ENCODE measurements at places on chromosomes 5 and 9. TPM values are rescaled to one million over a fixed set of nuclear protein-coding genes. Genes with fewer than 3 reads are reported as not detected.

GRCh38 chr5:142815469-142815868 lies 45.3 kb downstream of the ARHGAP26 start:
- no peaks in the 10 kb centered on the region for H3K27me3 ChIP-seq
- H3K36me3 ChIP-seq, result no peaks in the 10 kb centered on the region
- peaks cover 13% of the 10 kb centered on the region for H3K4me1 ChIP-seq
- no peak overlapping the region for H3K4me3 ChIP-seq

The SLCO4C1 gene
- 1.2 TPM for total RNA-seq

DNA sequence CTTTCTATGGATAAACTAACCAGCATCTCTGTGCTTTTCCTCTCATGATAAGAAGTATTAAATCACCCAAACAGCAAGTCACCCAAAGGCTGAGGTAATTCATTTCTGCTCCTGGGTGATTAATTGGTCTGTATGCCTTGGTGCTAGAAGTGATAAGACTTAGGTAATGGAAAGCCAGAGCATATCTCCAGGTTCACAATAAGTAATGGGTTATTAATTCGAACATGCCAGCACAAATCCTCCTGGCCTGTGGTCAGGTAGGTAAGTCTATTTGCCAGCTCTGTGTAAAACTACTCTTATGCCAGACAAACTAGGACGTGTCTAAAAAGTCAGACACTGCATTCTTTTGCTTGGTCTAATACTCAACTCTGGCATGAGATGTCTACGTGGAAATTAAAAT lies 11.2 kb upstream of the ENC1 start:
- no peaks in the 10 kb centered on the region for H3K36me3 ChIP-seq
- peaks cover 58% of the 10 kb centered on the region for H3K4me1 ChIP-seq
- no peaks in the 10 kb centered on the region for H3K27me3 ChIP-seq
- H3K4me3 ChIP-seq, result no peak overlapping the region
- H3K27ac ChIP-seq, result no peak overlapping the region

GRCh38 chr9:135976944-135977343 lies 15.8 kb upstream of the UBAC1 start:
- DNase-seq, result no peak
- H3K27me3 ChIP-seq, result peaks cover 36% of the 10 kb centered on the region
- H3K4me3 ChIP-seq, result no peak overlapping the region
- H3K27ac ChIP-seq, result no peak overlapping the region

The ARL14EPL gene
- 0.25 TPM for total RNA-seq

DNA sequence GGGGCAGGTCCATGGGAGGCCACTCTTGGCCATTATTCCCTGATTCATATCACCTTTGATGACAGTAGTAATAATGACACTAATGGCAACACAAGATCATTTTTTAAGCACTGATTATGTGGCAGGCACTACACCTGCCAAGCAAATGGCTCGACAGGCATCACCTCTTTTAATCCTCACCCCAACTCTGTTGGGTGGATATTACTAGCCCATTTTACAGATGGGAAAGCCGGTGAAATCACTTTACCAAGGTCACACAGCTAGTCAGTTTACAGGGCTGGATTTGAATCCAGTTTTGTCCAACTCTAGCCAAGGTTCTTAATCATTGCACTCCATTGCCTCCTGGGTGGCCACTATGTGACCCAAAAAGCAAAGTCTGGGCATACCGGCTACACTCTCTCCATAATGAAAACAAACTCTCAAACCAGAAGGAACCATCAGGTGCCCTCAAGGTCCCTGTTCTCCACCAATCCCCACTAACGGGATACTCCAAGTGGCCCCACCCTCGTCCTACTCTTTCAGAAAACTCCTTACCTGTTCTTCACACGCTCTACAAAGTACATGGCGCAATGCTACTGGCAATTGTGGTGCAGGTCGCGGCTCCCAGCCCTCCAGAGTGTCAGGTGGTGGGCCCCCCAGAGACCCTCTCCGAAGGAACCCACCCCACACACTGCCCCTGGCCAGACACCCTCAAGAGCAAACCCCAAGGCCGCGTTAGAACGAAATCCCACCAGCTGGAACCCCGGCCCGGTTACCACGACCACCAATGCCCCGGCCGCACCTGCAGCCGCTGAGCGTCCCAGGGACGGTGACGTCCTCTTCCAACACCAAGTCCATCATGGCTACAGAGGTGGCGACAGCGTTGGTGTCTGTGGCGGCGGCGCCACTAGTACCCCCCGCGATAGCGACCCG lies 572 bp downstream of the CDK5RAP2 start:
- H3K27me3 ChIP-seq, result no peaks in the 10 kb centered on the region
- no peak for DNase-seq
- H3K4me3 ChIP-seq, result peak overlapping the region; percentile 97
- H3K36me3 ChIP-seq, result peaks cover 5% of the 10 kb centered on the region
- peak overlapping the region; percentile 96 for H3K27ac ChIP-seq

DNA sequence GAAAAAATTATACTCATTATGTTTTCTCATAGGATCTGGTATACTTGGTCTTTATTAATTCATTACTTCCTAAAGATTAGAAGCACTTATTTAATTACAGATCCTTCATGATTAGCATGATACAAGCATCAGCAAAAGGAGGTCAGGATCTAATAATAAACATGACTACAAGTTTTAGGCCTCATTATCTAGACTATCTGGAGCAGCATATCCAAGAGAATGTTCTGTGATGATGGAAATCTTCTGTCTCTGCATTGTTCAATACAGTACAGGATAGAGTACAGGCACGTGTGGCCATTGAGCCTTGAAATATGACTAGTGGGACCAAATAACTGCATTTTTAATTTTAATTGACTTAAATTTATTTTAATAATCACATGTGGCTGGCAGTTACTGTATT lies 21.2 kb downstream of the SETX start:
- no peaks in the 10 kb centered on the region for H3K27me3 ChIP-seq
- H3K36me3 ChIP-seq, result peaks cover 74% of the 10 kb centered on the region
- H3K4me3 ChIP-seq, result no peak overlapping the region
- no peak for DNase-seq

The TRIM14 gene
- total RNA-seq, result 11.5 TPM

The CCDC112 gene
- 9.1 TPM for total RNA-seq

- no peak overlapping the region for H3K4me3 ChIP-seq
- H3K27ac ChIP-seq, result no peak overlapping the region
- peaks cover 18% of the 10 kb centered on the region for H3K36me3 ChIP-seq
- no peaks in the 10 kb centered on the region for H3K4me1 ChIP-seq
Observed at GRCh38 chr5:55338092-55338613, 30.4 kb downstream of the MTREX start.

- no peak overlapping the region for H3K4me3 ChIP-seq
- no peak for DNase-seq
- H3K27me3 ChIP-seq, result no peaks in the 10 kb centered on the region
- H3K36me3 ChIP-seq, result peaks cover 36% of the 10 kb centered on the region
Observed at GRCh38 chr5:160096178-160096577, 23.1 kb downstream of the PWWP2A start.

DNA sequence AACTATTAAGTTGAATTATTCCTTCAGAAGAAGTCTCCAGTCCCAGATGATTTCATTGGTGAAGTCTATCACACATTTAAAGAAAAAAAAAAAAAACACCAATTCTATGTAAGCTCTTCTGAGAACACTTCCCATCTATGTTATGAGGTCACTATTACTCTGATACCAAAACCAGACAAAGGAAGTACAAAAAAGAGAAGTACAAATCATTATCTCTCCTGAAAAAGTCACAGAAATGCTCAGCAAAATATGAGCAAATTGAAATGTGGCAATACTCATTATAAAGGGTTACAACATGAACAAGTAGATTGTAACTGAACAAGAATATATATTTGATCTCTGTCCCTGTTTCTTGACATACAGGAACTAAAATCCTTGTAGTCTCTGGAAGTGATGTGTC lies 280.4 kb downstream of the TLE1 start:
- H3K4me1 ChIP-seq, result peaks cover 20% of the 10 kb centered on the region
- DNase-seq, result no peak
- no peak overlapping the region for H3K27ac ChIP-seq
- no peaks in the 10 kb centered on the region for H3K27me3 ChIP-seq
- H3K36me3 ChIP-seq, result peaks cover 3% of the 10 kb centered on the region

The PCDHA4 gene
- total RNA-seq, result 20.9 TPM

The IFNK gene
- not detected for total RNA-seq

- peaks cover 4% of the 10 kb centered on the region for H3K27me3 ChIP-seq
- H3K4me1 ChIP-seq, result no peaks in the 10 kb centered on the region
- DNase-seq, result no peak
Observed at GRCh38 chr5:161703528-161703927, 18.0 kb downstream of the GABRA6 start.

- peaks cover 39% of the 10 kb centered on the region for H3K4me1 ChIP-seq
- H3K27ac ChIP-seq, result peak overlapping the region; percentile 99
- peak overlapping the region; percentile 98 for H3K4me3 ChIP-seq
- no peak for DNase-seq
Observed at GRCh38 chr9:92292338-92293074, 991 bp downstream of the IARS1 start.

- peak overlapping the region; percentile 95 for H3K27ac ChIP-seq
- no peak for DNase-seq
- no peaks in the 10 kb centered on the region for H3K36me3 ChIP-seq
- no peak overlapping the region for H3K4me3 ChIP-seq
Observed at GRCh38 chr9:128081056-128081455, 13.0 kb downstream of the SLC25A25 start.

DNA sequence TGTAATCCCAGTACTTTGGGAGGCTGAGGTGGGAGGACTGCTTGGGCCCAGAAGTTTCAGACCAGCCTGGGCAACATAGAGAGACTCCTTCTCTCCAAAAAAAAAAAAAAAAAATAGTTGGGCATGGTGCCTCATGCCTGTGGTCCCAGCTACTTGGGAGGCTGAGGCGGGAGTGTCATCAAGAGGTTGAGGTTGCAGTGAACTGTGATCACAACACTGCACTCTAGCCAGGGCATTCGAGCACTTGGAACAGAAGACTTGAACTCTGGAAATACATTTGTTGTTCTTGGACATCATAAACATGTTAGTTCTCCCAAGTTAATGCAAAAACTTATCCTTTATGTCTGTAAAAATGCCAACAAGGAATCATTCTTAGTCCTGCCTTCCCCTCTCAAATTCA lies 29.6 kb downstream of the EHMT1 start:
- DNase-seq, result no peak
- no peak overlapping the region for H3K4me3 ChIP-seq
- H3K27ac ChIP-seq, result no peak overlapping the region

DNA sequence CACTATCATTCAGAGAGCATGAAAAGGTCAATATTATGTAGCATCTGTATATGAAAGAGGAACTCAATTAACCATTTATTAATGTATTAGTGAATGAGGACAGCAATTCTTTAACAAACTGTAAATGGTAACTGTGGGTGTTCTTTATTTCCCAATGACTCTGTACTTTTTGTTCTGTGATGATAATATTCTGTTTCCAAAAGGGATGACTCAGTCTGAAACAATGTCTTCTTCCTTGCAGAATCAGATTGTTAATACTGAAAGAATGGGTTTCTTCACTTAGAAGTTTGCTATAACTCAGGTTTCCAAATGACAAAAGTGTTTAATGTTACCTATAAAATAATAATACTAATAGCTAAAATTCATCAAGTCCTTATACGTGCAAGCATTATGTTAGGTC lies 1518.7 kb upstream of the WWC1 start:
- peaks cover 5% of the 10 kb centered on the region for H3K36me3 ChIP-seq
- no peak overlapping the region for H3K4me3 ChIP-seq

DNA sequence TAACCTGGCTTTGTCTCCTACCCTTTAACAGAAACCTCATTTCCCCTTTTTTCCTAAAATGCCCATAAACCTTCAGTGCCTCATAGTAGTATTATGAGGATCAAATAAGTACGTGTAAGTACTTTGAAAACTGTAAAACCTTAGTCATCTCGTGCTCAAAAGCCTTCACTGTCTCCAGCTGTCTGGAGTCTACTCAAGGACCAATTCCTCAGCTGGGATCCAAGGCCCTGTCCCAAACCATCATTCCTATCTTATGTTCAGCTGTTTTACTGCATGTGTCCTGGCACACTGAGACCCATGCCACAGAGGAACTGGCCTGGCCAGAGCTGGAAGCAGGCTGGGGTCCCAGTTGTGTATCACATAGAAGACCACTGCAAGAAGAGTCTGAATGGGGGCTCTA lies 15.9 kb downstream of the ADAMTSL1 start:
- no peaks in the 10 kb centered on the region for H3K27me3 ChIP-seq
- H3K36me3 ChIP-seq, result no peaks in the 10 kb centered on the region
- DNase-seq, result no peak
- H3K4me3 ChIP-seq, result no peak overlapping the region

GRCh38 chr5:160750938-160751657 lies 100.9 kb downstream of the ATP10B start:
- H3K36me3 ChIP-seq, result no peaks in the 10 kb centered on the region
- H3K4me1 ChIP-seq, result peaks cover 7% of the 10 kb centered on the region
- H3K4me3 ChIP-seq, result no peak overlapping the region
